ENCODE measurements at places on chromosomes 13 and 19.
A peak's percentile ranks its signal among the peaks of the same experiment; 100 is the strongest.

GRCh38 chr19:44003461-44004009, 778 bp downstream of the ZNF230 start:
- DNase-seq = no peak

GRCh38 chr19:4144666-4145249, 8.7 kb upstream of the CREB3L3 start:
- no peak for DNase-seq

DNA sequence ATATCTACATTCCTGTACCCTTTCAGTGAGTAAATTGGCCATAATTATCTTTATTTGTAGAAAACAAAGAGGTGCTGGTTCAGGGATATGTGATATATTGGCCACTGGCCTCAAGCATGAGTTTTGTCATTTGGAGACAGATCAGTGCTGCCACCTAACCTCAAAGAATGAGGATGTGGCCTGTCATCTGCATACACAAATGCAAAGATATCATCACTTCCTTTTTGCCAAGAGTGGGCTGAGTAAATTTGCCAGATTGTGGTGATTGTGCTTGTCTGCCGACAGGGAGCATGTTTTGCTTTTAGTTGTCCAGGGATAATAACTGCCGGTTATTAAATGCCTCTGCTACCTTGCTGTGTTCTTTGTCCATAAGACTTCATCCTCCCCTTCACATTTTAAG, 44.2 kb downstream of the WASF3 start:
- DNase-seq = no peak

- no peak for DNase-seq
Observed at GRCh38 chr19:5926641-5927440, 12.8 kb downstream of the CAPS start.

DNA sequence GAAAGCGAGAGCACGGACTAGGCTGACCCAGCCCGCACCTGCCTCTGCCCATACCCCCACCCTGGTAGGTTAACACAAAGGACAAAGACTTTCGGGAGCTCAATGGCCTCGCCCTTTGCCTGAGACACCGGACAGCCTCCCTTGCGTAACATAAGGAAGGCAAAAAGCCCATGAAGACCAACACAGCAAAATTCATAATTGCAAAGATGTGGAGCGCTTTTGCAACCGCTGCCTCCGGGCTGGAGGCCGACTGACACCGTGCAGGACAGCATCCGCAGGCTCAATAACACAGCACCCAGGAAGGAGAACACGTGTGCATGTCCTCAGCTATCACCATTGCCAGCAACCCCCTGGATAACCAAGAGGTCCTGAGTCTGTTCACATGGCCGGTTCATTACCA, 15.4 kb downstream of the LILRA1 start:
- no peak for DNase-seq

- DNase-seq = no peak
Observed at GRCh38 chr19:44789943-44790483, 12.3 kb downstream of the CBLC start.

DNA sequence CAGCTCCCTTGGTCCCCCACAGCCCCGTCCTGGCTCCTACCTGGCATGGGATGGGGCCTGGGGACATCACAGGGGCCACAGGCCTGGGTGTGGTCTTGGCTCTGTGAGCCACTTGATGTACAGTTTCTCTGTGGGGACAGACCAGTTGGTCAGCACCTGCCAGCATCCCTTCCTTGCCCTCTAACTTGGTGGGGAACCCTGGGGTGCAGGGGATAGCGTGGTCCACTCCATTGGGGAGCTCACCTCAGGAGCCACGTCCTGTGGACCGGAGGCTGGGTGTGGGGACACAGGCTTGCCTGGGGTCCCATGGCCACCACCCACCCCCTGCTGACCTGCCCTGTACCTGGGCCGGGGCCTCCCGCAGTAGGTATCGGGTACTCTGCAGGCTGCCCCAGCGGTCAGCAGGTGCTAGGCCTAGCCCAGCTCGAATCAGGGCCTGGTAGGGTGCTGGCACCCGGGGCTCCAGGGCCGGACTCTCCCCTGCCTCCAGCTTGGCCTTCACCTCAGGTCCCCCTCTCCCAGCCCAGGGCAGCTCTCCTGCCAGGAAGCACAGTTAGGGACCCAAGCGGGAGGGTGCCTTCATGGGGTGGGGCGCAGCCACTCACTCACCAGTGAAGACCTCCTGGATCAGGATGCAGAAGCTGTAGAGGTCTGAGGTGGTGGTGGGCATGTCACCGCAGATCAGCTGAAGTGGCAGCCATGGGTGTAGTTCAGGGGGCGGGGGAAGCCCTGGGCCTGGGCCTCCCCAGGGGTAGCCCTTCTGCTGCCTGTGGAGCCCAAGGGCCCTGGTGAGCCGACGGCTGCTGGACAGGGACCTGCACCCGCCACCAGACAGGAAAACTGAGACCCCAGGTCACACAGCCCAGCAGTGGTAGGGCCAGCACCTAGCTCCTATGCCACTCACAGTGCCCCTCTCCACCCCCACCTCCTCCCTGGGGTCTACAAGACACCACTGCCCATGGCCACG, 14.9 kb downstream of the ARHGAP33 start:
- no peak for DNase-seq

DNA sequence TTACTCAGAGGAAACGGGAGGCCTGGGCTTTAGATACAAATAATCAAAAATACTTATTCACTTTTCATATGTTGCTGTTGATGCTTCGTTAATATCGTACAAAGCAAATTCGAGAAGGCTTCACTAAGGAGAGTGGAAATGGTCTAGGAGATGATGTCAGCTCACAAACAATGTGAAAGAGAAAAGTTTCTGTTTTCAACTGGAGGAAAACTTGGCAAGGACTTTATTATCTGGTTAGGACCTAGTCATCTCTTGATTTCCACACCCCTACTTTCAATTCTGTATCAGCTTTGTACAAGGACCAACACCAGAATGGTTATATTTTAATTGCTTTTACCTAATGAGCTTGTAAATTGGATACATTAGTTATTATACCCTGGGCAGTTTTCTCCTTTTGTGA, 88.0 kb downstream of the SLC10A2 start:
- DNase-seq = no peak

- DNase-seq = no peak
Observed at GRCh38 chr13:58946274-58946673, 1217.5 kb downstream of the DIAPH3 start.

DNA sequence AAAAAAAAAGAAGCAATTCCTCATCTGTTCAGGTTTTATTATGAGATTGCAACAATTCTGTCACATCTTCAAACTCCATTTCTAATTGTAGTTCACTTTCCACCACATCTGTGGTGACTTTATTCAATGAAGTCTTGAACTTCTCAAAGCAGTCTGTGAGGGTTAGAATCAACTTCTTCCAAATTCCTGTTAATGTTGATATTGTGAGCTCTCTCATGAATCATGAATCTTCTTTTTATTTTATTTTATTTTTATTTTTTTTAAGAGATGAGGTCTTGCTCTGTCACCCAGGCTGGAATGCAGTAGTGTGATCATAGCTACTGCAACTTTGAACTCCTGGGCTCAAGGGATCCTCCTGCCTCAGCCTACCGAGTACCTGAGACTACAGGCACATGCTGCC, 19.6 kb downstream of the ARHGAP35 start:
- no peak for DNase-seq

GRCh38 chr19:4911314-4911713, 2.0 kb downstream of the UHRF1 start:
- no peak for DNase-seq

GRCh38 chr19:56538254-56538760, 441 bp upstream of the ZFP28 start:
- peak; percentile 61 for DNase-seq

GRCh38 chr13:44260336-44260735, 113.3 kb upstream of the SERP2 start:
- no peak for DNase-seq

GRCh38 chr19:18496167-18496979, 25.5 kb downstream of the ELL start:
- DNase-seq = peak; percentile 48

DNA sequence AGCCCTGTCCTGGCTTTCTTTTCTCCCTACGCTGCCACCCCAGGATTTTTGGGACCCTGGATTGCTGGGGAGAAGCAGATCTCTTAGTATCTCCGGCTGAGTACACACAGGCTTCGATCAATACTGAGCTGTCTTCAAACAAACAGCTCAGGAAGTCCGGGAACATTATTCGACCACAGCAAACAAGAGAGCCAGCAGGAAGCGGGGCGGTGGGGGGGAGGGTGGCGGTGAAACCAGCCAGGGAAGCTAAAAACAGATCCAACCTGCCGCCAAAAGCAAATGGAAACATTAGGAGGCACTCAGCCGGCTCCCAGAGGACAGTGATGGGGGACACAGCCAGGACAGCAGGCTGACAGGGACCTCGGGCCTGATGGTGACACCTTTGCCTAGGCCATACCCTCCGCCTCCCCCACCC, 12.2 kb upstream of the BCAM start:
- no peak for DNase-seq

GRCh38 chr19:33719366-33720154, 77.1 kb upstream of the KCTD15 start:
- DNase-seq = no peak

DNA sequence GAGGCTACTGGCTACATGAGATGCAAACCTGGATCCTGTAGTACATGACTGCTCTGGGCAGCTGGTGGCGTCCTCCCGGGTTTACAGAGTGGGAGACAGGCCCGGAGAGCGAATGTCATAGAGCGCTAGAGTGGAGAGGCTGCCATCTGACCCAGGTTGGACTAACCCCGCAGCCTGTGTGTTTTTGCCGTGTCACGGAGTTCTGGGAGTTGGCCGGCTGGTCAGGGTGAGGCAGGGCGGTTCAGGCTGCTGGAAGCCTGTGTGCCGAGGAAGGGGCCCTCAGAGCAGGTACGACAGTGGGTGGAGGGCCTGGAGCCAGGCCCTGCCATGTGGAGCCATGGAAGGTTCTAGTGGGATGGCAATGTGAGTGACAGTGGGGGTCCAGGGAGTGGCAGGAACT, 12.5 kb downstream of the CRTC1 start:
- no peak for DNase-seq

DNA sequence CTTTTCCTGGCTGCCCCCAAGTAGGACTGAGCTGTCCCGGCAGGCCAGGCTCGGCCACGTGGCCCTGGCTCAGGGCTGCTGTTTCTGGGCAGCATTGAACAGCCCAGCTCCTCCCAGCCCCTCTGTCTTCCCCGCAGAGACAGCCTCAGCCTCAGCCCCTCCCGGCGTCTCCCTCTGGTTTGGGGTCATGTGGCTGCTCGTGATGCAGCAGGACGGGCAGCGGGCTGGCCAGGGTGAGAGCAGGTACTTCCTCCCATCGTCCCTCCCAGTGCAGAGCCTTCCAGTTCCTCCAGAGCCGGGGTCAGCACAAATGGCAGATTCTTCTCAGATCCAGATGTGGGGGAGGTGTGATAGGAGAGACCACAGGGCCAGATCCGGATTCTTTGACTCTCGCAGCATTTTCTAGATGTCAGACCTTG, 114.6 kb downstream of the KDM4B start:
- no peak for DNase-seq

- DNase-seq = no peak
Observed at GRCh38 chr13:65830411-65831205, 1399.5 kb downstream of the PCDH9 start.

DNA sequence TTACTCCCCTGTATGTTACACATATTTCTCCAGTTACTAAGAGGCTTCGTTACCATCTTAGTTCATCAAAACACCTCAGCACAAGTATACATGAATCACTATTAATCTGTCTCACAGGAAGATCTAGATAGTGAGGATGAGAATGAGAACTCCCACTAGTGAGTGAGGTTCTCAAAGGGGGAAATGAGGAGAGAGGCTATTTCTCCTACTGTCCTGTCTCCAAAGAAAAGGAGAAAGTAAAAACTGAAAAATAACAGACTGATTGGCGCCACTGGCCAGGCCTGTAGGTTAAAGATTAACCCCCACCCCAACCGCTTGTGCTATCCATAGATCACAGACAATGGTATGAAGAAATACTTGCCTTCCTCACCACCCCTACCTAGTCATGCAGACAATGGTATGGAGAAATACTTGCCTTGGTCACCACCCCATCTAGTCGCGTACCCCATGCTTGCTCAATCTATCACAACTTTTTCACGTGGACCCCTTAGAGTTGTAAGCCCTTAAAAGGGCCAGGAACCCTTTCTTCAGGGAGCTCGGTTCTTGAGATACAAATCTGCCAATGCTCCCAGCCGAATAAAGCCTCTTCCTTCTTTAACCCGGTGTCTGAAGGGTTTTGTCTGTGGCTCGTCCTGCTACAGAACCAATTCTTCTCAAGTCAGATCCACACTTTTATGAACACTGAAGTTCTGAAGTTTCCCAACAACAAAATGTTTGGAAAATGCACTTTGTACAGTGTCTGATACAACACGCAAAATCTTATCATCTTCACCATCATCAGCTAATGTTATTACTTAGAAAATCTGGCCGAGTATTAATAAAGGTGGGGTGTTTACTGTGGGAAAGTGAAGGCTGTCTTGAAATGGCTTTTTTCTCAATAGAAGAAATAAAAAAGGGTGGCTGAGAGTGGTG, 598.1 kb downstream of the UQCRFS1 start:
- DNase-seq = no peak

DNA sequence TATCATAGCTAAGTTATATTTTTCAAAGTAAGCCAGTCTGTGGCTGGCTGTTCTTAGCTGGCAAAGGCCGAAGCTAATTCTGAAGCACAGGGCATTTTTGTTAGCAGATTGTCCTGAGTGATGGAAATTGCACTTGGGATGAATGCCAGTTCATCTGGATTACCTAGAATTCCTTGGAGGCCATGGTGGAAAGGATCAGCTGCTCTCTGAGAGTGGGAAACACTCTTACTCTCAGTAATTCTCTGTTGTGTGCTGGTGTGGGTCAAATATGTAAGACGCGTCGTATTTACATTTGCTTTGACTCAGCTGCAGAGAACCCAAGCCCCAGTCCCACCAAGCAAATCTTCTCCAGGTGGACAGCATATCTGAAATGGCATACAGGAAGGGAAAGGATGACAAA, 60.7 kb upstream of the C1QTNF9B start:
- DNase-seq = no peak

DNA sequence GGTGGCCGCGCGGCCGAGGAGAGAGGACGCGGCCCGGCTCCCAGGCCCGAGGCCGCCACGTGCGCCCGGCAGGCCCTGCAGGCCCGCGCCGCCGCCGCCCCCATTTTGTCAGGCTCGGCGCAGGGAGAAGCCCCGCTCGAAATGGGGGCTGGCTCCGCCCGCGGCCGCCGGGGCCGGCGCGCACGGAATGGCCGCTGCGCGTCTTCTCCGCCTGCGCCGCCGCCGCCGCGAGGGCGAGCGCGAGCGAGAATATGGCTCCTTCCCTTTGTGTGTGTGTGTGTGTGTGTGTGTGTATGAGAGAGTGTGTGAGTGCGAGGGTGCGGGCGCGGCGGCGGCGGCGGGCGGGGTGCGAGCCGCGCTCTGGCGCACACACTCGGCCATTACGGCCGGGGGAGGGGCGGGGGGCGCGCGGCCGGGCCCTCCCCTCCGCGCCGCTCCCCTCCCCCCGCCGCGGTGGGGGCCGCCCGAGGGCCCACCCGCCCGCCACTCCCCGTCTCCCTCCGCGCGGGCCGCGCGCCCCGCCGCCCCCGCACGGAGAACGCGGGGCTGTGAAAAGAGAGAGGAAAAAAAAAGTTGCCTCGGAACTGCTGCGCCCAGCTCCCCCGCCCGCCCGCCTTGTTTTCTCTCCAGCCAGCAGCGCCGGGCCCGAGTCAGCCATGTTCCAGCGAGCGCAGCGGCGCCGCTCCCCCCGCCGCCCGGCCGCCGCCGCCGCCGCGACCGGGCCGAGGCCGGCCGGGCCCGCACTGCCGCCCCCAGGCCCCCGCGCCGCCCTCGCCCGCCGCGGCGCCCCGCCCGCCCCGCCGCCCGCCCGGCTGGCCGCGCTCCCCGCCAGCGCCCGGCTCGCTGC, 1.0 kb downstream of the HMGB1 start:
- peak; percentile 78 for DNase-seq

GRCh38 chr13:28575200-28575599, 80.3 kb upstream of the FLT1 start:
- no peak for DNase-seq

Measured in T-helper 2 cell (primary cell).